ENCODE measurements at places on chromosomes 12 and 14.

GRCh38 chr14:94550041-94550440 lies 11.2 kb upstream of the SERPINA4 start:
- DNase-seq, result no peak

GRCh38 chr12:52984136-52984535 lies 22.1 kb upstream of the EIF4B start:
- DNase-seq, result no peak

- no peak for DNase-seq
Measured at GRCh38 chr14:71116568-71117122, 209.4 kb downstream of the PCNX1 start.

- no peak for DNase-seq
Measured at GRCh38 chr14:69152902-69153151, at the start of gene DCAF5. Gene DCAF5 (minus strand): TSS chr14:69153119. CDS start chr14:69152978, 141 bp downstream.

- DNase-seq, result no peak
Measured at GRCh38 chr14:39243831-39244230, 10.1 kb downstream of the MIA2 start.

GRCh38 chr14:63435838-63436237 lies 107.3 kb downstream of the PPP2R5E start:
- peak; percentile 86 for DNase-seq

DNA sequence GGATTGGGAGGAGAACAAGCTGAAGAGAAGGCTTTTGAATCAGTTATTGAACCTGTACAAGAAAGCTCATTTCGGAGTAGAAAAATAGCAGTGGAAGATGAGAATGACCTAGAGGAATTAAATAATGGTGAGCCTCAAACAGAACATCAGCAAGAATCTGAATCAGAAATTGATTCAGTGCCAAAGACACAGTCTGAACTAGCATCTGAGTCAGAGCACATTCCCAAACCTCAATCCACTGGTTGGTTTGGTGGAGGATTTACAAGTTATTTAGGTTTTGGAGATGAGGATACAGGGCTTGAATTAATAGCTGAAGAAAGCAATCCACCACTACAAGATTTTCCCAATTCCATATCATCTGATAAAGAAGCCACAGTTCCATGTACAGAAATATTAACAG lies 13.5 kb downstream of the MIA2 start:
- peak; percentile 74 for DNase-seq

DNA sequence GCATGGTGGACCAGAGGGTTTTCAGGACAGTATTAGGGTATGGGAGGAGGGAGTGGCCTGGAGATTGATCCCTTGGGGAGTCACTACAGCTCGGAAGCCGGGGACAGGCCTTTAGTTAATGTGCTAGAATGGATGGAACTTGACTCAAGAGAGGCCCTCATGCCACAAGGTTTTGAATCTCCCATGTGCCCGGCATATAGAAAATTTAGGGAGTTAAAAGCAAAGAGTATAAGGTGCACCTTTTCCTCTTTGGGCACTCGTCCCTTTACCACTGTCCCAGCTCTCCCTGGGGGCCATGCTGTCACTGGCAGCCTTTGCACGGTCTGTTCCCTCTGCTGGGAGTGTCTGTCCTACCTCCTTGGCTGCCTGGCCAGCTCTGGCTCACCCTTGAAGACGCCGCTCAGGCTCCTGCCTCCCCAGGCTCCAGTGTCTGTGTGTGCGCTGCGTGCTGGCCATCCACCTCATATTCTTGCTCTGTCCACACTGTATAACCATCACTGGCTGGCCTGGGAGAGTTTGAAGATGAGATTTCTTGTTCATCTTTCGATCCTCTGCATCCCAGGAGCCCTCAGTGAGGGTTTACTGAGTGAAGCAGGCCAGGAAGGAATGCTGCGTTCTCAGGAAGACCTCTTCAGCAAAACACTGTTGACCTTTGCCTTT lies 161.3 kb downstream of the ZFP36L1 start:
- no peak for DNase-seq

- no peak for DNase-seq
Measured at GRCh38 chr14:33696165-33696564, 254.7 kb downstream of the EGLN3 start.

GRCh38 chr14:102608064-102608446 lies 15.6 kb downstream of the RCOR1 start:
- DNase-seq, result no peak

DNA sequence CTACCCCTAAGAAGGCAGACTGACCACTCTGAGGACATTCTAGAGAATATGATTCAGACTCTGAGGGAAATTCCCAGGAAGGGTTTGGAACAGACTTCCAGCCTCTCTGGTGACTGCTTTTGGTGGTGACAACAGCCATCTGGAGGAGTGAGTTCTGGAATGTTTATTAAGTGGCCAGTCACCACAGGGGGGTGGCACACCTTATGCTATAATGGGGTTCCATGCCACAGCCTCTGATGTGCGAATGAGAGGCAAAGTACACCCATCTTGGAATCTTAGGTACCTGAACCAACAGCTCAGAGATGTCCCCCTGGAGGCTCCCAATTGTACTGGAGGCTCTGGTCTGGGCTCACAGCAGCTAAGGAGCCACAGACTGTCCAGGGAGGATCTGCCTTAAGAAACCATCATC lies 9.5 kb upstream of the TINF2 start:
- DNase-seq, result peak; percentile 45

- no peak for DNase-seq
Measured at GRCh38 chr14:89983375-89983774, 27.6 kb downstream of the TDP1 start.

DNA sequence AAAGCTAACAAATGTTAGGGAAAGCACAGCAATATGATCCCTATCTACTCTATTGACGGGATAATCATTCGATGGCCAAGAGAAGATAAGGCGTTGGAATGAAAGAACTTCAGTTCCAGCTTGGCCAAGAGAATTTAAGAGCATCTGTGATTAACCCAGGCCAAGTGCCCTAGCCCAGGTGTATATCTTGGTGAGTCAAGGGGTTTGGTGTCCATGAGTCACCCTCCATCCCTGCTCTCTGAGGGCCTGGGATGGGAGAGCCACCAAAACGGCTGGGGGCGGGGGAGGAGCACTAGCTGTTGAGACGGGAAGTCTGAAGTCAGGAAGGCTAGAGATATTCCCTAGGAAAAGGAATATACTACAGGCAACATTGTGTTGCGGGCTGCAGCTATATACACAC lies 13.0 kb downstream of the TBPL2 start:
- no peak for DNase-seq

DNA sequence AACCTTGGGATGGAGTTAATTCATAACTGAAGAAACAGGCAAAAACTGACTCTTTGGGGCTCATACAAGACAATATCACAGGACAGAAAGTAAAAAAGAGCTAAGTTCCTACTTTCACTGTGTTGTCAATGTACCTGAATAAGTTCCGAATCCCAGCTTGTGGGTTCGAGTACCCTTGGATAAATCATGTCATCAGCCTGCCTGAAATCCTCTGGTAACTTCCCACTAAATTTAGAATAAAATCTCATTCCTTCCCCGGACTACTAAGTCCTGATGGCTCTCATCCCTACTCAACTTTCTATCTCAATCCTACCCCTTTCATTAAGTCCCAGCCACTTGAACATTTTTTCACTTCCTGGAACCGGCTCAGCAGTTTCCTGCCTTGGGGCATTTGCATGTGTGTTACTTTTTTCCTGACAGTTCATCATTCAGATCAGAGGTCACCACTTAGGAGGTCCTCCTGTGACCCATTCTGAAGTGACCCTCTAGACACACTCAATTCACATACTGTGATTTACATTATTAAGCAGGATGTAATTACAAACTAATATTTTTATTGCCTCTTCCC lies 12.7 kb downstream of the ERP29 start:
- DNase-seq, result no peak

DNA sequence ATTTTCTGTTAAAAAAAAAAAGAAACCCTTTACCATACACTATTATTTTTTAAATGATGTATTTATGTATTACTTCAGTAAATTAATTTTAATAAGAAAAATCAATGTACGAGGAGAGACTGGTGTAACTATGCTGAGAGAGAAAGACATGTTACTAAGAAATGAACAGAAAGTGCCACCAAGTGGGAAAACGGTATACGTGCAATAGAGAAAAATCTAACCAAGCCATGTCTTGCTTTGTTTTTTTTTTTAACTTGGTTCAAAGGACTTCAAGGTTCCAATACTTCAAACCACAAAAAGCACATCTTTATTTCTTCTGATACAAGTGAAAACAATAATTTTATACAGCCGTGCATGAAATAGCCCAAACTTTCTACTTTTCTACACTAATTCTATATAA lies 22.9 kb downstream of the NDUFA12 start:
- DNase-seq, result peak; percentile 61
